Activated T-helper 9 cell treated with anti-CD3 and anti-CD28 coated beads, Interleukin-2, amount 50 U/mL, for 16 hours (primary cell): ENCODE measurements at places on chromosomes 2 and 18.

GRCh38 chr2:168217920-168218319 is 29.5 kb downstream of the STK39 start:
- no peak for DNase-seq

DNA sequence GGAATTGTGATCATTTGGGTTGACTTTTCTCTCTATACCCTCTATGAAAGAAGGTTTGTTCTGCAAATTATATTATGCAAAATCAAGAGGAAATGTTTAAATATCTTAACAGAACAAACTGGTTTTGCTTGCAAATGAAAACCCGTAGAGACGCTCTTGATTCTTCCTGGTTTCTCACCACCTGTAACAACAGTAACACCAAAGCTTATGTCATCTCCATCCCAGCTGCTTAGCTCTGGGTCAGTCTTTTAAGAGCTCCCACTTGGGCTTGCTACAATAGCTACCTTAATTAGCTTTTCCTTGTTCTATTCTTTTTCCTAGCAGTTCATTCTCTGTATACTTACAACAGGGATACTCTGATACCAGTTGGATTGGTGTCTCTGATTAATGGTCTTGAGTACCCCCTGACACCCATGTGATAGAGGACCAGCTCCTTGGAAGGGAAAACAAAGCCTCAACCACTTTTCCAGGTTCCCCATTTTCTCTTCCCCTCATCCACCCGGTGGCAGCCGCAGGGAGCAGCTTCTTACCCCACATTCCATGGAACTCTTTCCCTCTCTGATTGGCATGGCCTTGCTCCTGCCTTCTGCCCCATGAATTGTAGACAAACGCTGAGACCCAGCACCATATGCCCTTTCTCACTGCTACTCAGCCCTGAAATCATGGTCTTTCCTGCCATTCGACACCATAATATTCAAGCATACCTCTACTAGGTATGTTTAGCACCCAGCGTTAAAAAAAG is 27.7 kb downstream of the TMEM182 start:
- DNase-seq = no peak

DNA sequence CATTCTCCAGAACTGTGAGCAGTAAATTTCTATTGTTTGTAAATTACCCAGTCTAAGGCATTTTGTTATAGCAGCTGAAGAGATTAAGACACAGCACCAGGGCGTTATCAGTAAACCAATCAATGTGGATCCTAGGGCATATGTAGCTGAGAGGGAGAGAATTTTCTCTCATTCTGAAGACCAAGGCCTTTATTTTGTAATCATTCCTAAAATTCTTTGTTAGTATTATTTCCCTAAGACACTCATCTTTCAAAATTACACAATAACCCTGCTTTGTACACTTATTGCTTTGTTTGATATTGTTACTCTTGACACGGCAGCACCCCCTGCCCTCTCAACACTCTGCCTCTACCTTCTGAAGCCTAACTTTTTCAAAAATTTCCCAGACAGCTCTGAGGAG is 419.1 kb downstream of the SLC4A3 start:
- no peak for DNase-seq

DNA sequence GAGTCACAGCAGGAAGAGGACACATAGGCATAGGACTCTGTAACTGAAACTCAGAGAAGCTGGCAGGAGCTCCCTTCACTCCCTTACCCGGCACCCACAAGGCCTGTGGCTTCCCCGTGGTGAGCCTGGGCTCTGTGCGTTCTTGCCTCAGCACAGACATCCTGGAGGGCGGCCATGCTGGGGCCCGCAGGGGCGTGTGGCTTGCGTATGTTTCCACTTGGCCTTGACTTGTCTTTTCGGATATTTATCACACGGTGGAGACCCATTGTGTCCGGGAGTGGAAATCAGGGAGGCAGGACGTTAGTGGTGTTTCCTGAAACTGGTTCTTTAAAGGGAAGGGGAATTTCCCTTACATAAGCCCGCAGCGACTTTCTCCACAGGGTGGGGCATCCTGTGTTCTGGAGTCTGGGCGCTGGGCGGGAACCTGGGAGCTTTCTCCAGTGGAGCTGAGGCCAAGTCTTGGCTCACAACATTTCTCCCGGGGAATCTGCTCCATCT is 49.9 kb upstream of the EML6 start:
- no peak for DNase-seq

DNA sequence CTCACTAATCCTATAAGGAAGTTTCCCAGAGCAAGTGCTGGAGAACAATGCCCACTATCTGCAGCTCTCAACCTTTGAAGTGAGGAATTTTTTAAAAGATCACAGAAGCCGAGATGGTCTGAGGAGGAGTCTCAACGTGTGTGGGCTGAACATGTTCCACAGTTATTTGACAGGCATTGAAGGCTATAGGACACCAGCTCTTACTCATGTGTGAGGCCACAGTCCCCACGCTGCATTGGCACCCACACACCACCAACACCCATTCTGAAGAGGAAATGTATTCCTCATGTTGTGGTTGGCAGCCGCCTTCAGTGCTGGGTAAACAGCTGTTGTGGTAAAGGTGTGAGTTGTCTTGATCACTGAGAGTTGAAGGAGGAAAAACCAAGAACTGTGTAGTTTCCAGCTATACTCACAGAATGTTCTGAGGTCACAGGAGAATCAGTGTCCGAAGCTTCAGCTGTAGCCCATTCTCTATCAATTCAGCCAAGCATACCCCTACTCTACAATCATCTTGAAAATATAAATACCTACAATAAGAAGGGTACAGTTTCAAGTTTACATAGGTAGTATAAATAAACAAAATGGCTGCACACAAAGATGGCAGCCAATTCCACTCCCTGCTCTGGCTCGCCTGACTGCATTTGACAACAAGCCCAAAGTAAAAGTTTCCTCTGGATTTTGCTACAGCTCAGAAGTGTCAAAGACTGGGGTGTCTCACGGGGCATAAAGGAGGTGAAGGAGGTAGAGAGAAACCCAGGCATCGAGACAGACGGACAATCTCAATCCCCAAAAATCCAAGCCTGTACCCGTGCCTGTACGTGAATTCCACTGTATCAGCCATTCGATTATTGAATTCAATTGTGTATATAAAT is 12.1 kb downstream of the CD226 start:
- peak; percentile 76 for DNase-seq

GRCh38 chr18:22436136-22436535 is 18.4 kb upstream of the CTAGE1 start:
- no peak for DNase-seq

DNA sequence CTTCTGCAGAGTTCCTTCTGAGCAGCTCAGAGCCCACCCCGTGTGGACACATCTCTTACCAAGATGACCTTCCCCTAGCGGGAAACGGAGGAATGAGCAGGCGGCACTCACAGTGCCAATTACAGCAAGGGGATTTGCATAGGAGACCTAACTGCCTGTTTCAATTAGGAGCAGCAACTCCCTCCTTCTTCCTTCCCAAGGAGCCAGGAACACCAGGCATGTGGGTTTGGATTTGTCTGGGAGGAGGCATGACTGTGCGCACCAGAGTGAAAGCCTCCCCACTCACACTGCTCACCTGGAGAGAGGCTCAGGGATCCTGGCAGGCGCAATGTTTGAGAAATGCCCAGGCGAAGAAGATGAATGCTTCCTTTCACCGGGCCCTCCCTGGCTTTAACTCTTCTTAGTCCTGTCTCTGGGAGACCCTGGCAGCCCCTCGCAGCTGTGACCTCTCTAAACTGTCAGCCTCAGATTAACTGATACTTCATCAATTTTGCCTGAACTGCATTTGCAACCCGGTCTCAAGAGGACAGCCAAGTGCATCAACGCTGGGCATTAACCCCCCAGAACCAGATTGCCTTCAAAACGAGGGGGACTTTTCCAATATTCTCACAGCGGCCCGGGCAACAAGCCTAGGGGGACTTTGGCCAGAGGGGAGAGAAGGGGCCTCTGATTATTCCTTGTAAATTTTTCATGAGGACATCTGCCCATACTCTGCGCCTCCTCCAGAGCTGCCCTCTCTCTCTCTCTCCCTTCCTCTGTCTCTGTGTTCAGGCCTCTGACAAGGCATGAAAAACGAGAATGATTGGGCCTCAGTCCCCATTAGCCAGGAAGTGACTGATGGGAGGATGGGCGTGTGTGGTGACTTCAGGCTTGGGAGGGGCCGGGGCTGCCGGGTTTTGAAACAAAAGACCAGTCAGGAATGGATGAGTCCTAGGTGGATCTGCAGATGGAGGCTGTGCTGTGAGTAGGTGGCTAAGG is 93.8 kb downstream of the CMPK2 start:
- DNase-seq = no peak

DNA sequence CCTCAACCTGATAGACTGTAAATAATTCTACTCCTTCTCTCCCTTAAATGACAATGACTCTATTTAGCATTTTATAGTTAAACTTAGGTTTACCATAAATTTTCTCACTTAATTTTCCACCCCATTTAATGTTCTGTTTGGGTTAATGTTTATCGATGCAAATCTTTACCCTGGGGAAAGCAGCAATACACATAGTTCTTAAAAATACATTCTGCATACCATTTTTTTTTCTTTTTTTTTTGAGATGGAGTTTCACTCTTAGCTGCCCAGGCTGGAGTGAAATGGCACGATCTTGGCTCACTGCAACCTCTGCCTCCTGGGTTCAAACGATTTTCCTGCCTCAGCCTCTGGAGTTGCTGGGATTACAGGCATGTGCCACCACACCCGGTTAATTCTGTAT is 14.0 kb downstream of the STAM2 start:
- no peak for DNase-seq

- DNase-seq = no peak
Observed at GRCh38 chr2:45910473-45911060, 259.1 kb downstream of the PRKCE start.

- DNase-seq = no peak
Observed at GRCh38 chr2:47249157-47249900, 94.2 kb upstream of the STPG4 start.

GRCh38 chr2:206533977-206534376 is 90.6 kb downstream of the ADAM23 start:
- no peak for DNase-seq

DNA sequence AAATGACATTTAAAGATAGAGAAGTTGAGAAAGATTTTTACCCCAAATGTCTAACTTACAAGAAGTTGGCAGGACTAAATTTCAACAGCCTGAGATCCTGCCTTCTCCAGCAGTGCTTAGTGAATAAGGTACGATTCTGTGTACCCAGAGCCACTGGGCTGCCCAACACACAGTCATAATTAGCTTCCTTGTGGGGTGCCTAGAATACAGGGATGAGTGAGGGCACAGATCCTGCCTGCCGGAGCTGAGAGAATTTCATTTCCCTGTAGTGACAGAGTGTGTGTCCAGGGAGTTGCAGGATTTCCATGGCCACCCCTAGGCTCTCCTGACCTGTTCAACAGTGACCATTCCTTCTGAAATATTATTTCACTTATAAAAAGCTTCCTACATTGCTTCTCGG is 27.0 kb downstream of the GREB1 start:
- no peak for DNase-seq

DNA sequence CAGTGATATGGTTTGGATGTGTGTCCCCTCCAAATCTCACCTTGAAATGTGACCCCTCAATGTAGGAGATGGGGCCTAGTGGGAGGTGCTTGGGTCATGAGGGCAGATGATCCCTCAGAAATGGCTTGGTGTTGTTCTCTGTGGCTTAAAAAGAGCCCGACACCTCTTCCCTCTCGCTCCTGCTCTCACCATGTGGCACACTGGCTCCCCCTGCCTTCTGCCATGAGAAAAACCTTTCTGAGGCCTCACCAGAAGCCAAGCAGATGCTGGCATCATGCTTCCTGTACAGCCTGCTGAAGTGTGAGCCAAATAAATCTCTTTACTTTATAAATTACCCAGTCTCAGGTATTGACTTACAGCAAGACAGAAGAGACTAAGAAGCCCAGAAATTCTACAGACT is 357.1 kb downstream of the NRXN1 start:
- DNase-seq = no peak

- DNase-seq = no peak
Observed at GRCh38 chr2:196182439-196183171, 11.2 kb upstream of the STK17B start.

- no peak for DNase-seq
Observed at GRCh38 chr18:72820571-72820970, 47.2 kb downstream of the NETO1 start.

DNA sequence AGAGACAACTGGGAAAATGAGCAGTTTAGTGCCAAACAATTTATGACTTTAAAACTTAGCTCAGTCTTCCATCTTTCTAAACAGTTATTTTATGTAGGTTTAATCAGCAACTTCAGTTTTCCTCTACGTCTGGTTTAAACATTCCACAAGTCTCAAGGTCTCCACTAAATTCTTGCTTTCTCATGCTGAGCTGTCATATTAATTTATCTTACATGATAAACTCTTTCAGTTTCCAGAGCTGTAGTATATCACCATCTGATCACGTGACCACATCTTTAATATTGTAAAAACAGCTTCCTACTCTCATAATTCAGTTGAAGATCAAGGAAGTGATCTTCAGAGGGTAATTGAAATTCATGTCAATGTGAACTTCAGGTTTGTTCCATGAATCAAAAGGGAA is 158.6 kb downstream of the ZNF804A start:
- no peak for DNase-seq

GRCh38 chr2:102425441-102426132 is 2.6 kb downstream of the IL18RAP start:
- DNase-seq = no peak

DNA sequence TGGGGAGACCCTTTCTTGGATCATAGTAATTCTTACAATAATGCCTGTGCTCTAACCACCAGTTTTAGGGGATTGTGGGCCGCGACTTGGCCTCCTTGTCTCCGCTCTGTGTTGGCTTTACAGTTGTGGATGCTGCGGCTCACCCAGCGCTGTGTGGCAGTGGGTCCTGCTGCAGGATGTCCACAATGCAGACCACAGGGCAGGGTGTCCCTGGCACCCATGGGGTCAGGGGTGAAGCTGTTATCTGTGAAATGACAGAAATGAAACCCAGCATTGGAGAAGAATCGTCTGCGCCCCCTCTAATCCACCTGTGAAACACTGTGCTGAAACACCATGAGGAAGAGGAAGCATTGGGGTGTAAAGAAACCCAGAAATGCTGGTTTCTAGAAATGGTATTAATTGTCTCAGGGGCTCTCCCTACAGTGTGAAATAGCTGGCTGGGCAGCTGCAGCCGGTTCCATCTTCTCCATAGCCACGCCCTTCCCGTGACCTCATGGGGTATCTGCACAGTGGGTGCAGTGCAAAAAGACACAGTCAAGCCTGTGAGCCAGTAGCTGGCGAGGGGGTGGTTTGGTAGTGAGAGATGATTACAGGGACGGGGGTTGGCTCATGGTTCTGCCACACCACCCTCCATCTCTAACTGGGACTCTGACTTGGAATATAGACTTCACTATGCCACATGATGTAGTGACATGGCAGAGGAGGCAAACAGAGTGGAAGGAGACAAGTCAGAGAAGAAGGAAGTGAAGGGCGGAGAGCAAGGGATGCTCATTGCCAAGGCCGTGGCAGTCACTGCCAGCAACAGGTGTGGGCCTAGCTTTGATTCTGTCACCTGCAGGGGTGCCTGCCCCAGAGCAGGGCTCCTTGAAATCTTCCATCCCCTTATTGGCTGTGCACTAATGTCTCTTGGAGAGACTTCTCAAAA is 16.2 kb downstream of the INPP4A start:
- DNase-seq = peak; percentile 52

- DNase-seq = no peak
Observed at GRCh38 chr2:201200345-201200744, 17.4 kb downstream of the CASP10 start.

- DNase-seq = no peak
Observed at GRCh38 chr2:204517154-204517553, 28.1 kb upstream of the PARD3B start.
